ENCODE measurements at places on chromosomes 7 and 10.

DNA sequence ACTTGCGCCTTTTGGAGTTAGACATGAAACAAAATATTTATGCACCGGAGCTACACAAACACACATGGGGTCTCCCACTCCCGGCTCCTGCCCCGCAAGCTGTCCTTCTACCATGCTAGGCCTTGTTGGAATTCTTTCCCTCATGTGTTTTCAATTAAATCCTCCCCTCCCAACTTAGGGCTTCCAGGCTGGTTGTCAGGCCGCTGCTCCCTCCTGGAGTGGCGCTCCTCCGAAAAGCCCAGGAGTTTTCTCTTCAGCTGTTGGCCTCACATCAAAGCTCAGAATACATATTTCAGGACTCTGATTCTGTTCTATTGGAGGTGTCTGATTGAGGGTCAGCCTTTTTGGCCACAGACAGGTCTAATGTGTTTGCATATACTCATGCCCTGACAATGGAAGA is 113.3 kb downstream of the FANK1 start:
- no peaks in the 10 kb centered on the region for H3K27me3 ChIP-seq
- no peaks in the 10 kb centered on the region for H3K36me3 ChIP-seq
- DNase-seq, result no peak
- no peak overlapping the region for H3K27ac ChIP-seq

DNA sequence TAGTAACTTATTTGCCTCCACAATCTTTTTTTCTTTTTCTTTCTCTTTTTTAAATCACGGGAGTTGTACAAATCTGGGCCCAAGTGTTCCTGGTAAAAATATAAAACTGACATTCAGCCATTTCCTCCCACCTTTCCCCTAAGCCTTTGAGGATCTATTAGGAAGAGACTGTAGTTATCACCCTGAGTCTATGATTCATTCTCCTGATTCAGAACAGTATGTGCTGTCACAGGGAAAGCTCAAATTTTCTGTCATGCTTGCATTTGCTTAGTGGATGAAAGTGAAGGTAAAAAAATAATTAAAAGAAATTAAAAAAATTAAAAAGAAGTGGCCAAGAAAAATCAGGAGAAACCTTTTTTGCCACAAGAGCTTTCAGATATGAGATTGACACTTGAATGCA is 71.7 kb downstream of the KIF20B start:
- H3K27me3 ChIP-seq, result no peaks in the 10 kb centered on the region
- no peaks in the 10 kb centered on the region for H3K4me1 ChIP-seq
- peaks cover 85% of the 10 kb centered on the region for H3K36me3 ChIP-seq
- no peak for DNase-seq
- no peak overlapping the region for H3K4me3 ChIP-seq
- H3K27ac ChIP-seq, result no peak overlapping the region

GRCh38 chr10:80454513-80455460 is 677 bp downstream of the TSPAN14 start:
- peaks cover 55% of the 10 kb centered on the region for H3K4me1 ChIP-seq
- DNase-seq, result no peak
- peaks cover 33% of the 10 kb centered on the region for H3K36me3 ChIP-seq
- no peaks in the 10 kb centered on the region for H3K27me3 ChIP-seq

DNA sequence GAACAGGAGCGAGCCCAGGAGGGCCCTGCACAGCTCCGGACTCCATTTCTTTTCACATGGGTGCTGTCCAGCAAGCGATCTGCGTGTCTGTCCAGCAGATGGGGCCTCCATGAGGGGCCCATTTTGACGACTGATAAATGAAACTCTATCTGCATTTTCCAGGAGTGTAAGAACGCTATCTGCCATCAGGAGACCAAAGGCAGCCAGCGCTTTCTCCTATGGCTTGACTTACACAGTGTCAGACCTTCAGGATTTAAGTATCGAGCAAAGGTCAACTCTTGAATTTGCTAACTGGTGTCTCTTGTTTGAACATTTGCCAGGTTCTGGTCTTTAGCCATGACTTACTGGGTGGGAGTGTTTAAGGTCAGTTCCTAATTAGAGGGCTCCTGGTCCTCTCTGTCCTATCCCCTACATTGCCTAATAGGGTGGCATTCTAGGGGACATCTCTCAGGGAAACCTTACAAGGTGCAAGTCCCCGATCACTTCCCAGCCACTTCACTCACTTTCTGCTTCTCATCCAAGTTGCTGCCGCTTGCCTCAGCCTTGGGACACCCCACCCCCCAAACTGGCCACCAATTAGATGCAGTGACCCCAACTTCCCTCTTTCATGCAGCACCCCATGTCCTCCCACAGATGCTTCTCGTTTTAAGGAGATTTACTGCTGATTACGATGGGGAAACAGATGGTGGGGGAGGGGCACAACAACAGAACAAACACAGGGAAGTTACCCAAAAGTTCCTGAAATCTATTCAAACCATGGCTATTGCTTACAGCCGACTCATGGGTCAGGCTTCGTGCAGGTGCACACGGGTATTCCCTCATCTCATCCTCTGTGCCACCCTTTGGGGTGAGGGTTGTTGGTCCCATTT is 20.0 kb downstream of the VSIR start:
- no peak overlapping the region for H3K27ac ChIP-seq
- DNase-seq, result no peak
- peaks cover 14% of the 10 kb centered on the region for H3K36me3 ChIP-seq
- H3K27me3 ChIP-seq, result no peaks in the 10 kb centered on the region
- no peak overlapping the region for H3K4me3 ChIP-seq

Measured in SJSA1 (cell line).